ENCODE measurements at places on chromosomes 4 and X.

GRCh38 chrX:3448563-3448962, 102.1 kb upstream of the MXRA5 start:
- no peak for DNase-seq

- no peak for DNase-seq
These were observed 6.6 kb upstream of the DDX60L start for GRCh38 chr4:168486912-168487281.

DNA sequence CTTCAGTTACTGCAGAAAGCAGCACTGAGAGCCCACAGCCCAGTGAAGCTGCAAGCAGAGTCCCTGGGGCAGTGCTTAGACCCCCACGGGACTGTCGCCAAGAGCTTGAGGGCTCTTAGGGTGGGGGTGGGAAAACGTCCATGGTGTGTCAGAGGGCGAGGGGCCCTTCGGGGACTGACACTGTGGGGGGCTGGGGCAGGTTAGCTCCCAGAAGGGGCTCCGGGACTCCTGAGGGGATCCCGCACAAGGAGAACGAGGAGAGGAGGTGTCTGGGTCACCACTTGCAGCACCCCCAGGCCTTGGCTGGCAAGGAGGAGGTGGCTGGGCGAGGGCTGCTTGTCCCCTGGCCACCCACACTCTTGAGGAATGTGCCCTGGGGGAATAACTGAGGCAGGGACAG, 20.8 kb downstream of the NAT8L start:
- no peak for DNase-seq

DNA sequence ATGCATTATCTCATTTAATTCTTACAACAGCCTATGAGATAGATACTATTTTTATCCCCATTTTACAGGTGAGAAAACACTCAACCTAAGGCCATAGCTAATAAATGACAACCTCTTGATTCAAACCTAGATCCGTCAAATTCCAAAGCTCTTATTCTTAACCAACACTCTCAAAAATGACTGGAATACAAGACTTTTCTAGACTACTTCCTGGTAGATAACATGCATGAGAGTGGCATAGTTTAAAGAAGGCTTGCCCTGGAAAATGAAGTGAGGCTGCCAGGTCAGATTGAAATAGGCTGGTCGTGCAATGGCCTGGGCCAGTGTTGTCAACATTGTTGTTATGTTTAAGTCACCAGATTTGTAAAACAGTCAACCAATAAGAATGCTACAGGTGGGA, 86.6 kb downstream of the DNAAF6 start:
- no peak for DNase-seq

DNA sequence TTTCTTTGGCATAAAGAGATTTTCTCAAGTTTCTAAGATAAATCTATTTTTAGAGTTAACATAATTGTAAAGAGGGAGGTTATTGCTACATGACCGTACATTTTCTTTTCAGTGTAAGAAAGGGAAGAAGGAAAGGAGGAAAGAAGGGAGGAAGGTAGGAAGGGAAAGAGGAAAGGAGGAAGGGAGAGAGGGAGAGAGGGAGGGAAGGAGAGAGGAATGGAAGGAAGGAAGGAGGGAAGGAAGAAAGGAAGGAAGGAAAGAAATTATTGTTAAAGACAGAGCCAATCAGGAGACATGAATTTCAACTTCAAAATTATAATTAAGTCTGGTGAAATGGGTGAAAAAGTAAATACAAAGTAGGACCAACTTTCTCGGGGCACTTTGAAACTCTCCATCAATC, 197.6 kb downstream of the SNCA start:
- DNase-seq, result no peak

GRCh38 chr4:151322570-151322969, 2.8 kb downstream of the SH3D19 start:
- no peak for DNase-seq

DNA sequence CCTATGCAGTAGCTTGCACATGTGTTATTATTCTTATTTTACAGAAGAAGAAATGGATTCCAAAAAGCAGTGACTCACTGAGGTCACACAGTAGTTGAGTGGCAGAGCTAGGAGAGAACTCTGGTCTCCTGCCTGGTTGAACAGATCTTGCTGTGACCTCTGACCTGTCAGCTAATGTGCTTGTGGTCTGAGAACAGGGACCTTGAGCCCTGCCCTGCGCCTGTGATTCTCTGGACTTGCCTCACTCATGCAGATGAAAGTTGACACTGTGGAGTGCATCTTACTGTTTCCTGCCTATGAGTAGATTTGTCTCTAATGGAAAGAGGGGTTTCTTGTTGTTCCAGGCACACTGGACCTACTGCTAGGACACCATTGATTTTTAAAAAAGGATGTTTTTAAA, 32.3 kb downstream of the ETNPPL start:
- no peak for DNase-seq

DNA sequence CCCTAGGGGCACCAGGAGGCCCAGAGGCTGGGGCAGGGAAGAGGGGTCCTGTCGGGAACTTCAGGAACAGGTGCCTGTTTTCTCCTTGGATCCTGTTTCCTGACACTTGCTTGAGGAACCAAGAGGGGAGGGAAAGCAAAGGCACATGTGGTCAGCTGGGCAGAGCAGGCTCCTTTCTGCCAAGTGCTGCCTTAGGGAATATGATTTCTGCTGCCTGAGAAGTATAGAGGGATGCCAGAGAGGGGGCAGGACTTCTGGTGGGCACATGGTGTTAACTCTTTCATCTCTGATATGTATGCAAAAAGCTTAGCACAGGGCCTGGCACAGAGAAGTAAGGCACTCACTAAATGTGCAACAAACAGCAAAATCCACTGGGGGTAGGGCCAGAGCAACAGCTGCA, 51.2 kb upstream of the PJA1 start:
- DNase-seq, result no peak

GRCh38 chr4:10656988-10657387, 27.6 kb downstream of the CLNK start:
- DNase-seq, result no peak

DNA sequence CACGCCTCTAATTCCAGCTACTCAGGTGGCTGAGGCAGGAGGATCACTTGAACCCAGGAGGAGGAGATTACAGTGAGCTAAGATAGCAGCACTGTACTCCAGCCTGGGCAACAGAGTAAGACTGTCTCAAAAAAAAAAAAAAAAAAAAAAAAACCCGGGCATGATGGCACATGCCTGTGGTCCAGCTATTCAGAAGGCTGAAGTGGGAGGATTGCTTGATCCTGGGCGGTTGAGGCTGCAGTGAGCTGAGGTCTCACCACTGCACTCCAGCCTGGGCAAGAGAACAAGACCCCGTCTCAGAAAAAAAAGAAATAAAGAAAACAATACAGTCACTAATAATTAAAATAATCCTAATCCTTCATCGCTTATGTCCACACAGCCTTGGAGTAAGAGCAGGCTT, 68.1 kb downstream of the APBB2 start:
- no peak for DNase-seq

GRCh38 chrX:130563476-130563875, 161.7 kb downstream of the RBMX2 start:
- no peak for DNase-seq

- no peak for DNase-seq
These were observed 30.4 kb downstream of the GNL3L start for GRCh38 chrX:54560411-54560810.

GRCh38 chrX:1835056-1835455, 220.2 kb downstream of the ASMT start:
- no peak for DNase-seq

DNA sequence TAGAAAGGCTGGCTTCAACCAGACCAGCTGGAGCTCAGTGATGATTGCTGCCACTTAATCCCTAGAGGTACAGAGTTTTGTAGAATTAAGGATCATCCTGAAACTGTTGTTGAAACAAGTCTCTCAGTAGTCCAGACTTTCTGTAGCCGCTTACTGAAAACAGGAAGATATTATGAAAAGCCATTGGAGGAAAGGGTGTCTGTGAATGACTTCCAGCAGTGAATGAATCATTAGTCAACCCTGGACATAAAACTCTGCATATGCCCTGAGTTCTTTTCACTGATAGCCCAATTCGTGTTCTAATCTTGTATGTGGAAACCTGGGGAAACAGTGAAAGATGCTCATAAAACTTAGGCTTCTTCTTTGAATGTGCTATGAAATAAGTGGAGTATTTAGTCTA, 14.8 kb downstream of the HOPX start:
- DNase-seq, result no peak

GRCh38 chr4:176360446-176360845, 40.7 kb downstream of the SPCS3 start:
- DNase-seq, result no peak

DNA sequence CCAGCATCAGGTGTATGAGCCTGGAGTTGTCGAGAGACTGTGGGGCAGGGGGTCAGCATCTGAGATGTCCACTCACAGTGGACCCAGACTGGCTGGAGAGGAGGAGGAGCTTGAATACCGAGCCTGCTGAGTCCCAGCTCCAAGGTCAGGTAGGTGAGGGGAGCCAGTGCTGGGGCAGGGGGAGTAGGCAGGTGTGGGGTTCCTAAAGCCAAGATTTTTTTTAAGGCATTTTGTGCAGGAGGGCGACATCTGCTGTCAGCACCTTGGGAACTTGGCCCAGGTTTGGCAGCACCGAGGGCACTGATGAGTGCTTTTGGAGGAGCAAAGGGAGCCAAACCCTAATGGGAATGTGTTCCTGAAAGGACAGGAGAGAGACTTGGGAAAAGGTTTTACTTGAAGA, 64.2 kb upstream of the MSANTD1 start:
- no peak for DNase-seq

DNA sequence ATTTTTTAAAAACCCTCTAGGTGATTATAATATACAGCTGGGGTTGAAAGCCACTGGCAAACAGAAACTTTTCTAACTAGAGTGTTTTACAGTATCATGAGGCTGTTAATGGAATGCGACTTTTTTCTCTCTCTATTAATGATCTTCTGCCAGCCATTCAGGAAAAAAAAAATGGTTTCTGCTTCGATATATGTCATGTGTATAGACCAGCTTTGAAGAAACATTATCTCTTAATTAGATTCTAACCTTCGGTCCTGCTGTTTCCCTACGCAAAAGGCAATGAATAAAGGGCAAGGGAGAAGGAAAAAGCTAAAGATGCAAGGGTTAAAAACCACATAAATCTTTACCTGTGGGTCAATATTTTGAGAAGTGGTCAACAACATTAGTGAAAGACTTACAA, 1662.1 kb upstream of the TENM3 start:
- DNase-seq, result no peak

- no peak for DNase-seq
These were observed 162.9 kb upstream of the PGRMC2 start for GRCh38 chr4:128450326-128451120.

GRCh38 chr4:164906368-164906767, 29.4 kb downstream of the APELA start:
- DNase-seq, result no peak

- DNase-seq, result no peak
These were observed 62.5 kb downstream of the PAQR3 start for GRCh38 chr4:78876568-78877320.

- no peak for DNase-seq
These were observed 4.7 kb upstream of the FGFR3 start for GRCh38 chr4:1788254-1788973.

DNA sequence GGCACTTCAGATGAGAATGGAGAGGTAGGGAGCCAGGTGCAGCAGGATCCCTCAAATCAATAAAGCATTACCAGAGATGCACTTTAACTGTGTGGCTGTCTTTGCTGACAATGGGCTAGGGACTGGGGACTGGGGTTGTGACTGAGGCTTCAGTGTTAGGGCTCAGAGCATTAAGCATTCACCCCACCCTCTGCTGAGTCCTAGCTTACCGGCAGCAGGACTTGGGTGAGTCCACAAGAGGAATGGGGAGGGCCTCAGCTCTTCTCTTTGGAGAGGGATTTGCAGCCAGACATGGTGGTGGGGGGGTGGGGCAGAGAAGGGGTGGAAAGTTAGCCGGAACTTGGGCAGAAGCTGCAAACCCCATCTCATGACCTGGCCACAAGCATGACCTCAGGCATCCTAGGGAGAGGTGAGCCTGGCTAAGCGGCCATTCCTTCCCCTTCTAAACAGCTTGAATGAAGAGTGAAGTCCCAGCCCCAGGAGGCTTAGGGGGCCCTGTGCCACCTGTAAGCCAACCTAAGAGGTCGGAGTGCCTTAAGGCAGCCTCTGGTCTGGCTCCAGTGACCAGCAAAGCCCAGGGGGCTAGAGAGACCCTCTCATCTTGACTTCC, 78.4 kb downstream of the STARD8 start:
- no peak for DNase-seq

GRCh38 chr4:112591593-112591992, 45.1 kb downstream of the ZGRF1 start:
- DNase-seq, result no peak

- no peak for DNase-seq
These were observed 20.9 kb downstream of the UVSSA start for GRCh38 chr4:1367936-1368289.
